ENCODE measurements at places on chromosomes 13 and 19. TPM values are rescaled to one million over a fixed set of nuclear protein-coding genes. Genes with fewer than 3 reads are reported as not detected.

Gene WDR87
- not detected for total RNA-seq

Gene ACER1
- 0.82 TPM for total RNA-seq

Gene CYP2A6
- not detected for total RNA-seq

Gene RPL18A
- 2,216 TPM for total RNA-seq

Gene SACS
- 24.4 TPM for total RNA-seq

Gene FFAR1
- total RNA-seq, result not detected

- H3K4me3 ChIP-seq, result no peak overlapping the region
- H3K27me3 ChIP-seq, result no peaks in the 10 kb centered on the region
- no peak for DNase-seq
- H3K36me3 ChIP-seq, result peaks cover 37% of the 10 kb centered on the region
- H3K27ac ChIP-seq, result no peak overlapping the region
- peaks cover 30% of the 10 kb centered on the region for H3K4me1 ChIP-seq
Measured at GRCh38 chr13:99033814-99034213, 56.0 kb upstream of the DOCK9 start.

- H3K27me3 ChIP-seq, result no peaks in the 10 kb centered on the region
- peaks cover 17% of the 10 kb centered on the region for H3K4me1 ChIP-seq
- DNase-seq, result peak; percentile 40
- H3K36me3 ChIP-seq, result peaks cover 26% of the 10 kb centered on the region
- peak overlapping the region; percentile 42 for H3K27ac ChIP-seq
- H3K4me3 ChIP-seq, result no peak overlapping the region
Measured at GRCh38 chr13:110965038-110965754, 50.3 kb upstream of the ANKRD10 start.

DNA sequence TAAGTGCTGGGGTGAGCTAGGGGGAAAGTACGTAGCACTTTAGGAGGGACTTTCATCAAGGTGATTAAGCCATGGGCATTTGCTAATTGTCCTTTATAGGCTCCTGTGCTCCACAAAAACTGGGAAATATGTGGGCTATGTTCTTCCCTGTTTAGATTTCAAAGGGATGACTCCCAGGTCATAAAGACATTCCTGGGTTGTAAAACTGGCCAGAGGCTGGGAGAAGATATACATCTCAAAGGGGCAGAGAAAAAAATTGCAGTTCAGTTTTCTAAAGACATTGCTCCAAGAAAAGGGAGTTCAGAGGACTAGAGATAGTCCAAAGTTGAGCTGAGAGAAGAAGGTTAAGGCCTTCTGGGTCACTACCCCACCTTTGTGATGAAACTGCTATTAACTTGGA, 204.8 kb downstream of the MYO16 start:
- H3K27ac ChIP-seq, result no peak overlapping the region
- no peak for DNase-seq
- no peaks in the 10 kb centered on the region for H3K36me3 ChIP-seq
- no peak overlapping the region for H3K4me3 ChIP-seq
- H3K4me1 ChIP-seq, result no peaks in the 10 kb centered on the region

DNA sequence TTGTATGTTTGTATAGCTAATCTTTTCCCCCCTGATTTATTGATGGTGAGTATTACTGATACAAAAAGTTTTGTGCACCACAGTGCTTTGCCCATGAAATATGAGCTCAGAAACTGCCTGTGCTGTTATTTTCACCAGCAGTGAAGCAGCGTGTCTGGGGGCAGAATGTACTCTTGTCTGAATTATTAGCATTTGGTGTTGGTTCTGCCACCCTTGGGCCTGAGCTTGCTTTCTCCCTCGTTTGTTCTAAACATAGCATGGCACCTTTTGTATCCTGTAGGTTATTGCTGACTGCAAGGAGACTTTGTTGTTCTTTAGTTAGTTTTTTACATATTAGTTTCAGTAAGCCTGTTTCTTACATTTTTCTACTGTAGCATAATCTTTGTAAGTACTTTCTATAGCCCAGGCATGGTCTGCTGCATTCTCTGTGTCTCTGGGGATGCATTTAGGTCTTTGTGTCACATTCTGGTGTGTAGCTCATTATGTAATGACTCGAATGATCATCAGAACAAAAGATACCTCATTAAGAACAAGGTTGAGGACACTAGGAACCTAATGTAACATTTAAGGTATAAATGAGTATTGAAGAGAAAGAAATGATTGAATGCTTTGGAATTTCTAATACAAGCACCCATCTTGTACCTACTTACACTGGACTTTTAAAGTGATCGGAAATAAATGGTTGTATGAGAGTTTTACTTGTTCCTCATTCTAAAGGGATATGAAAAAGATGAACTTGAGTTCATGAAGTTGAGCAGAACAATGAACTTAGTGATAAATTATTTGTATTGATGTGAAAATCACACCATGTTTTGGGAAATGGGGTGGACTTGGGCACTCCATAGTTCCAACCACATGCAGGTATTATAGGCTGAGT, 50.3 kb upstream of the GPI start:
- H3K27ac ChIP-seq, result no peak overlapping the region
- DNase-seq, result no peak
- peaks cover 53% of the 10 kb centered on the region for H3K4me1 ChIP-seq
- H3K4me3 ChIP-seq, result no peak overlapping the region

GRCh38 chr19:5024282-5024681, 55.4 kb downstream of the KDM4B start:
- no peak overlapping the region for H3K27ac ChIP-seq
- H3K36me3 ChIP-seq, result no peaks in the 10 kb centered on the region
- H3K4me1 ChIP-seq, result no peaks in the 10 kb centered on the region
- no peak for DNase-seq
- no peaks in the 10 kb centered on the region for H3K27me3 ChIP-seq

DNA sequence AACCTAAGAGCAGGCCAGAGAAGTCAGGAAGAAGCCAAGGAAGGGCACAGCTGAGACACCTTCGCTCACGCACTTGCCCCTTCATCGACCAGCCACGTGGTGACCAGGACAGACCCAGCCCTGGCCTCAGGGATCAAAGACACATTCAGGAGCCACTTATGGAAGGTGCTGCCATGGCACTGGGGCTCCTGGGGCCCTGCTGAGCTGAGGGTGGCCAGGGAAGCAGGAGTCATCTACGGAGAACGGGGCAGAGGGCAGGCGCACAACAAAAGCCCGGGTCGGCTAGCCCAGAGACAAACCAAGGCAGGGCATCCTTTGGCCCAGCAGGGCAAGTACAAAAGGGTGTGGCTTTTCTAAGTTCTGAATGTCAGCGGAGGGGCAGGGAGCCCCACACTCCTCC, 2.3 kb downstream of the PLPP2 start:
- H3K36me3 ChIP-seq, result no peaks in the 10 kb centered on the region
- no peak overlapping the region for H3K4me3 ChIP-seq
- no peak overlapping the region for H3K27ac ChIP-seq

DNA sequence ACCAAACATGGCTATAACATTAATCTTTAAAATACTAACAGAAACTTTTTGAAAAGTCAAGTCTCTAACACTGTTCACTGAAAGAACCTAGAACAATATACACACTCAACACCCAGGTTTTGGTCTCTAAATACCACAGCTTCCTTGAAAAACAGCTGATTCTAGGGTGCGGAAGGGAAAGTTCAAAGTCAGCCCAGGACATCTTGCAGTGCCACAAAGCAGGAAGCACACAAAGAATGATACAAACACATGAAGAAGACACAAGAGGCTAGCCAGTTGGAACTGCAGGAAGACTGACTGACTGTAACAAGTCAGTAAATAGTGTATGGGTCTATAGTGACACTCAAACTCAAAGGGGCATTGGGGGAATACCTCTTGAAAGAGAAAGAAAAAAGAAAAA, 4.6 kb downstream of the DEDD2 start:
- no peak for DNase-seq
- peaks cover 64% of the 10 kb centered on the region for H3K4me1 ChIP-seq
- peak overlapping the region; percentile 30 for H3K4me3 ChIP-seq
- H3K27ac ChIP-seq, result peak overlapping the region; percentile 77

- peak overlapping the region; percentile 76 for H3K27ac ChIP-seq
- H3K4me1 ChIP-seq, result peaks cover 27% of the 10 kb centered on the region
- H3K27me3 ChIP-seq, result no peaks in the 10 kb centered on the region
Measured at GRCh38 chr19:14088634-14089411, 1.7 kb downstream of the SAMD1 start.

DNA sequence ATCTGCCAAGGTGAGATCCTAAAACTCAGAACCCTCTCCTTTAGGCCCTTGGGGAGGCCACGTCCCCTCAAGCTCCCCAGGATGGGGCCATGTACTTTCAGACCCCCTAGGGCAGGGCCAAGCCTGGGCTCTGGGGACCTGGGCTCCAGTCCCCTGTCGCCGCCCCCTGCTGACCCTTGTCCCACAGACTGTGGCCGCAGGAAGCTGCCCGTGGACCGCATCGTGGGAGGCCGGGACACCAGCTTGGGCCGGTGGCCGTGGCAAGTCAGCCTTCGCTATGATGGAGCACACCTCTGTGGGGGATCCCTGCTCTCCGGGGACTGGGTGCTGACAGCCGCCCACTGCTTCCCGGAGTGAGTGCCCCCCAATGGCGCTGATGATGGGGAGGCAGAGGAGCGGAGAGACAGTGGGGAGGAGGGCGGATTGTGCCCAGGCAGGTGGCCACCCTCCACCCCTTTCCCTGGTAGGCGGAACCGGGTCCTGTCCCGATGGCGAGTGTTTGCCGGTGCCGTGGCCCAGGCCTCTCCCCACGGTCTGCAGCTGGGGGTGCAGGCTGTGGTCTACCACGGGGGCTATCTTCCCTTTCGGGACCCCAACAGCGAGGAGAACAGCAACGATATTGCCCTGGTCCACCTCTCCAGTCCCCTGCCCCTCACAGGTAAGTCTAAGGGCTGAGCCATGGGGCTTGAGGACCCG, 18.8 kb downstream of the HPN start:
- no peak for DNase-seq
- no peak overlapping the region for H3K4me3 ChIP-seq
- no peaks in the 10 kb centered on the region for H3K36me3 ChIP-seq
- peaks cover 5% of the 10 kb centered on the region for H3K27me3 ChIP-seq
- H3K27ac ChIP-seq, result no peak overlapping the region
- no peaks in the 10 kb centered on the region for H3K4me1 ChIP-seq

- H3K4me3 ChIP-seq, result no peak overlapping the region
- peak overlapping the region; percentile 80 for H3K27ac ChIP-seq
- peak; percentile 8 for DNase-seq
- peaks cover 54% of the 10 kb centered on the region for H3K4me1 ChIP-seq
- peaks cover 12% of the 10 kb centered on the region for H3K36me3 ChIP-seq
Measured at GRCh38 chr19:28388988-28389387, 824.0 kb downstream of the UQCRFS1 start.

- no peak overlapping the region for H3K27ac ChIP-seq
- no peak for DNase-seq
- H3K4me3 ChIP-seq, result no peak overlapping the region
- H3K27me3 ChIP-seq, result peaks cover under 1% of the 10 kb centered on the region
- no peaks in the 10 kb centered on the region for H3K36me3 ChIP-seq
- peaks cover 16% of the 10 kb centered on the region for H3K4me1 ChIP-seq
Measured at GRCh38 chr19:51693819-51694218, 689 bp downstream of the SPACA6 start.

DNA sequence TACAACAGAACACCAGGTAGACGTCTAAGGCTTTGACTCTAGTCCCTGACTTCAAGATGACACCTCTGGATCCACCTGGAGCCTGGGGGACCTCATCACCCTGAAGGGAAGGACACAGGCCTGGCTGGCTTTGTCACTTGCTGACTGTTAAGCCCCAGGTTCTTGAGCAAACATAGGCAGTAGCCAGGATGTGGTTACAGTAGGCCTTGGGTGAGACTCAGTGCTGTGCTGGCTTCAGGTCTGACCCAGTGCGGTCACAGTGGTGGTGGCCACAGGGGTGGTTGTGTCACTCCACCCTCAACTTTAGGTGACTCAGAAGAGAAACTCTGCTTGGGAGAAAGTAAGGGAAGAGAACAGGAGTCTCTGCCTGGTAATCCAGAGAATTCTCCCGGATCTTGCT, 497.8 kb downstream of the UQCRFS1 start:
- H3K27me3 ChIP-seq, result peaks cover 4% of the 10 kb centered on the region
- no peak overlapping the region for H3K27ac ChIP-seq
- no peak for DNase-seq
- H3K4me3 ChIP-seq, result no peak overlapping the region

- H3K27ac ChIP-seq, result no peak overlapping the region
- H3K4me1 ChIP-seq, result no peaks in the 10 kb centered on the region
- DNase-seq, result no peak
- H3K27me3 ChIP-seq, result peaks cover 2% of the 10 kb centered on the region
Measured at GRCh38 chr13:73288596-73288995, 229.8 kb downstream of the KLF5 start.

DNA sequence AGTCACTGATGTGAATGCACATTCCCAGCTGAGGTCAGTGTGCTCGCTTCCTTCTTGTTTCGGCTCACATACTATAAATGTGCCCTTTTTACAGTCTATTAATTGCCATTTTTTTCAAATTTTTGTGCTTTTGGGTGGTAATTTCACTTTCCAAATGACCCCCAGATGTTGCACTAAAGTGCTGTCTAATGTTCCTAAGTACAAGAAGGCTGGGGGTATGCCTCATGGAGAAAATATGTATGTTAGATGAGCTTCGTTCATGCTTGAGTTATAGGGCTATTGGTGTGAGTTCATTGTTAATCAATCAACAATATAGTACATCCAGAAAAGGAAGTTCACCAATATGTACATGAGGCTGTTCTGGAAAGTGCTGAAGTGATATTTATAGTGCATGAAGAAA, 84.7 kb downstream of the KL start:
- H3K4me1 ChIP-seq, result no peaks in the 10 kb centered on the region
- no peak overlapping the region for H3K27ac ChIP-seq
- no peak for DNase-seq
- no peaks in the 10 kb centered on the region for H3K36me3 ChIP-seq
- H3K27me3 ChIP-seq, result peaks cover 17% of the 10 kb centered on the region
- H3K4me3 ChIP-seq, result no peak overlapping the region

DNA sequence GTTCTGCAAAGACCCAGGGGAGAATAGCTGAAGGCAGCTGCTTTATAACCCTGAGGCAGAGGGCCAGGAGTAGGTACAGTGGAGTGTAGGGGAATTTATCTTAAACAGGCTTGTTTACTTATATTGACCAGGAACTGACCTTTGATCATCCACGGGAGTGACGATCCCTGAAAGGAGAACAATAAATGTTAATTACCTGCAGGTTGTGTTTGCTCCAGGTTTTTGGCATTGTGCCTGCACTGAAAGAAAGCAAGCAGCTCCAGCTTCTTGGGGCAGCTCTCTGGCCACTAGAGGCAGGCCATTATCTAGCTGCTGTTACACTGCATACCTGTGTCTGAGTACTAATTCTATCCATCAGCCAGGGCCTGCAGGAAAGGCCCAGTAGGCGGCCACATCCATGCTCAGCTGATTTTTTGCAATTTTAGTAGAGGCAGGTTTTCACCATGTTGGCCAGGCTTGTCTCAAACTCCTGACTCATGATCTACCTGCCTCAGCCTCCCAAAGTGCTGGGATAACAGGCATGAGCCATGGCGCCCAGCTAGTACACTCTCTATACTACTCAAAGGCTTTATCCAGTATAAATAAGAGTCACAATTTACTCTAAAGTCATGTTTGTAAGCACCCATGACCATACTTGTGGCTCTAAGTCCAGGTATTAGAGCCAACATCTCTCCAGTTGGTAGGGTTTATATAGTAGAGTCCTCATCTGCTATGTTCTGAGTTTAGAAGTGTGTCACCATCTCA, 8.5 kb upstream of the ZNF91 start:
- no peak overlapping the region for H3K4me3 ChIP-seq
- peaks cover 4% of the 10 kb centered on the region for H3K36me3 ChIP-seq
- H3K27me3 ChIP-seq, result no peaks in the 10 kb centered on the region
- no peak for DNase-seq

GRCh38 chr13:72505376-72505775, 222.1 kb downstream of the MZT1 start:
- H3K27me3 ChIP-seq, result no peaks in the 10 kb centered on the region
- H3K36me3 ChIP-seq, result no peaks in the 10 kb centered on the region
- no peaks in the 10 kb centered on the region for H3K4me1 ChIP-seq
- H3K27ac ChIP-seq, result no peak overlapping the region
- no peak overlapping the region for H3K4me3 ChIP-seq

- H3K4me3 ChIP-seq, result no peak overlapping the region
- no peak for DNase-seq
- no peaks in the 10 kb centered on the region for H3K36me3 ChIP-seq
- H3K27ac ChIP-seq, result no peak overlapping the region
- peaks cover 49% of the 10 kb centered on the region for H3K27me3 ChIP-seq
Measured at GRCh38 chr19:34481861-34482379, 362 bp downstream of the WTIP start.
